Right cardiac atrium (tissue), 5 donors: ENCODE measurements at places on chromosomes 3 and 15. TPM values are rescaled to one million over a fixed set of nuclear protein-coding genes. Genes with fewer than 3 reads are reported as not detected.

NR1I2 gene
- polyA plus RNA-seq: 0.07 TPM

FETUB gene
- polyA plus RNA-seq: 0.07 TPM

DGKG gene
- 4.5 TPM for polyA plus RNA-seq

TLR9 gene
- polyA plus RNA-seq: 0.05 TPM

SNX22 gene
- 74.0 TPM for polyA plus RNA-seq

SAMMSON gene
- polyA plus RNA-seq: not detected

ADAM10 gene
- 14.1 TPM for polyA plus RNA-seq

FAM43A gene
- 8.8 TPM for polyA plus RNA-seq

PARP3 gene
- polyA plus RNA-seq: 10.3 TPM

- DNase-seq: no peak
Observed at GRCh38 chr15:42034628-42035434, 14.0 kb upstream of the PLA2G4E start.

- DNase-seq: peak; percentile 99
Observed at GRCh38 chr15:63188926-63189871, at the start of gene RAB8B. Gene RAB8B (plus strand): TSS chr15:63189606. CDS start chr15:63189625, 19 bp downstream.

- no peak for DNase-seq
Observed at GRCh38 chr15:67380921-67381320, 126.3 kb downstream of the IQCH start.

- peak; percentile 74 for DNase-seq
Observed at GRCh38 chr3:38834110-38834509, 18.1 kb upstream of the SCN10A start.

- no peak for DNase-seq
Observed at GRCh38 chr15:93321881-93322282, 232.9 kb upstream of the RGMA start.

- peak; percentile 50 for DNase-seq
Observed at GRCh38 chr3:23041918-23042696, 161.0 kb upstream of the UBE2E2 start.

GRCh38 chr3:196272826-196273225 is 14.7 kb downstream of the PCYT1A start:
- DNase-seq: no peak

DNA sequence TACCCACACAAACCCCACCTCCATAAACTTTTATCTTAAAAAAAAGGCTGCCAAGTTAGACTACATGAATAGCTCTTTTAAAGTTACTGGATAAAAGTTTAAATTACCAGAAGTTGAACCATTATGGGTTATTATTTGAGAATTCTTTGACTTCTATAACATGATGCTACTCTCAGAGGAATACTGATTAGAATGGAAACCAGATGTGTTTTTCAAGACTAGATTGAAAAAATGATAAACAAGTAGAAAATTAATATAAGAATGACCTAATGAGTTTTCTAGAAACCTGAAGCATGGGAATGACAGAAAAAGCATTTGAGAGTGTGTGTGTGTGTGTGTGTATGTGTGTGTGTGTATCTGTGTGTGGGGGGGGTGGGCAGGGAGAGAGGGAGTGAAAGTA is 12.4 kb upstream of the FGF7 start:
- DNase-seq: no peak
